Activated CD4-positive, alpha-beta T cell treated with anti-CD3 and anti-CD28 coated beads, Interleukin-2, amount 50 U/mL, for 4 hours (primary cell): ENCODE measurements at places on chromosomes 12 and 14.

DNA sequence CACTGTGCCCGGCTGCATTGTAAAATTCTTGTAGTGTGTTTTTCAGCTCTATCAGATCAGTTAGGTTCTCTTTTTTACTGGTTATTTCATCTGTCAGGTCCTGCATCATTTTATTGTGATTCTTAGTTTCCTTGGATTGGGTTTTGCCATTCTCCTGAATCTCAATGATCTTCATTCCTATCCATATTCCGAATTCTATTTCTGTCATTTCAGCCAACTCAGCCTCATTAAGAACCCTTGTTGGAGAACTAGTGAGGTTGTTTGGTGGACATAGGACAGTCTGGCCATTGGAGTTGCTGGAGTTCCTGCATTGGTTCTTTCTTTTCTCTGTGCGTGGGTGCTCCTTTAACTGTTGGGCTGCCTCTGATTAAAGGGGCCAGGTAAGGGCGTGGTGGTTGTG is 5.6 kb upstream of the C1S start:
- DNase-seq, result no peak

DNA sequence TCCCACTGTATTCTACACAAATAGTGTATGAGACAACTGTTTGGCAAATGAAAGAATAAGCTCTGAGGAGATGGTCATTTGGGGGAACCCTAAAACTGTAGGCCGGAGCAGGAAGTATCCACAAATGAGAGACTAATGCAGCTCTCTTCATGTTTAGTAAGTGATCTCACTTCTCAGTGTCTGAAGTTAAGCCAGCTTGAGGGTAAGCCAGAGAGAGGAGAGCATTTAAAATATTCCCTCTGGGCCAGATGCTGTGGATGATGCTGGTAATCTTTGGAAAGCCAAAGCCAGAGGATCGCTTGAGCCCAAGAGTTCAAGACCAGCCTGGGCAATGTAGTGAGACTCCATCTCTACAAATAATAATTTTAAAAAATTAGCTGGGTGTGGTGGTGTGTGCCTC is 130.6 kb upstream of the SINHCAF start:
- DNase-seq, result no peak

DNA sequence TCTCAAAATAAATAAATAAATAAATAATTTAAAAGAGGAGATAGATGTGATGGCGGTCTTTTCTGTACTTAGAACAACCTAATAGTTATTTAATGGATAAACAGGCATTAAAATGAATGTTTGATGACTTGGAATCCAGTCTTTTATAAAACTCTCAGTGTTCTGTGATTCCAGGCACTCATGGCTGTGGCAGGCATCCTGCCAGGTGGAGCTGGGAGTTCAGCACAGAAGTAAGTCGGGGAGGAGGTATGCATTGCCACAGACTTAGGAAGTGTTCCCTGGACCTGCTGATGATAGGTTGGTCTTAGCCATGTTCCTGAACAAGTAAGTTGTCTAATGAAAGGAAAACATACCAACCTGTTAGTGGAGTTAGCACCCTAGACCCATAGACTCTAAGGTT is 126.3 kb downstream of the CACNA1C start:
- no peak for DNase-seq

- DNase-seq, result peak; percentile 49
These were observed 120.1 kb upstream of the MAX start for GRCh38 chr14:65222440-65222858.

DNA sequence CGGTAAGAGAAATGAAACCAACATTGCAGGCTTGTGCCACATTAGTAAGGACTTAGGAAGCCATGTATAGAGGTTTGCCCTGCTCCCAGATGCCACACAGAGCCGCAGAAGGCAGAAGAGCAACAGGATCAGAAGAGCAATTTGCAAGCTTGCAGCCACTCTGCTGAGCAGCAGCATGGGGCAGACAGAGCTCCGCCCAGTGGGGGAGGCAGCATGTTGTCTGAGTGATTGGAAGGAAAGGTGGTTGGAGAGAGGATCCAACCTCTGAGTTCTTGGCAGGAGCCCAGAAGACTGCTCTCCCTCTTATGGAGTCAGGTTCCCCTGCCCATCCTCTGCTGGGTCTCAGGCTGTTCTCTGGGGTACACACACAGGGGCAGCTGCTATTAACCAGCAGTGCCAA is 2.3 kb upstream of the KRT6A start:
- DNase-seq, result no peak

DNA sequence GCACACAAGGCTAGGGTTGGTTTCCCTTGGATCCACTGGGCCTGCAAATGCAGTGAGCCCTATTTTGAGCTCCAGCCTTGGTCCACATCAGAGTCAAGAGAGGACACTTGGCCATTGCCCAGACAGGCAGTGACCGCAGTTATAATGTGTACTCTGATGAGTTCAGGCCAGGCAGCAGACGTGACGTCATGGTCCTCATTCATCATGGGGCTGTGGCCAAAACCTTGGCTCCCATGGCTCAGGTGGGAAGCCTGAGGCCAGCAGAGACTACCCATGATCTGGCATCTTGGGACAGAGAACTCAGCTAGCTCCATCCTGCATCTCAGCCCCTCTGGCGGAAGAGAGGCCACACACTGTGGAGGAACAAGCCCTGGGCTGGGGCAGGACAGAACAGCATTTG is 16.4 kb downstream of the TMEM63C start:
- DNase-seq, result no peak

DNA sequence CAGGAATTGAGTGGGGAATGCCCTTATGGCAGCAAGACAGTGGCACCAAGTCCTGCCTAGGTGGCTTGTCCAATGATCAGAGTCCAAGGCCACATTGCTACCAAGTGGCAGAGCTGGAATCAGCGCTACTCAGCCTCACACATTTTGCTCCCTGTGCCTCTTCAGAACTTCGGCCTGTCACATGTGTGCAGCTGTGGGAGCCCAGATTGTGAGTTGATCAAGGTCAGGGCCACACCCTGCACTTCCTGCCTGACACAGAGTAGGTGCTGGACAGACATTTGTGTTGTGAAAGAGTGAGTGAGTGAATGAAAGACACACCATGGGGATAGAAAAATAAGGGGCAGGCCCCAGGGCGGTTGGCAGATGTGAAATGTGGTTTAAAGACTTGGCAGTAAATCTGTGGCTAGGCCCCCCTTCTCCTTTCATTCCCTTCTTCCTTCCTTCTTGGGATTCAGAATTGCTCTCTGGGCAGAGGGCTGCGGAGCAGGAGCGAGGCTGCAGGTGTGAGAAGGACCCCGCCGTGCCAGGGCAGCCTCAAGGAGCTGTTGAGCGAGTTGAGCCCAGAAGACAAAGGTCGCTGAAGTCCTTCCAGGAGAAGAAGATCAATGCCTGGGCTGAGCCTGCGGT is 83.5 kb downstream of the SLC25A47 start:
- DNase-seq, result no peak

DNA sequence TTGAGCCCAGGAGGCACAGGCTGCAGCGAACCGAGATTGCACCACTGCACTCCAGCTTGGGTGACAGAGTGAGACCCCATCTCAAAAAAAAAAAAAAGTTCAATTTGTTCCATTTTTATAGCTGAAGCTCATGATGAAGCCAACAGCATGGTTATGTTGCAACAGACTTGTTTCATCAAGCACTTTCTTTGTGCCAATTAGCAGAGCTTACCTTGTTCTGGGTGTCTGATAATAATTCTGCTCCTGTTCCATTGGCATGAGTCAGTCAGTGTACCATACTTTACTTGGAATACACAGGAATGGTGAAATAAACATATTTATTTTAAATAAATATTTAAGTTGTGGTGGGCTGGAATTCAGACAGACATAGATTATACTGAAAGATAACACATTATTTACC is 100.8 kb upstream of the DAAM1 start:
- DNase-seq, result no peak

DNA sequence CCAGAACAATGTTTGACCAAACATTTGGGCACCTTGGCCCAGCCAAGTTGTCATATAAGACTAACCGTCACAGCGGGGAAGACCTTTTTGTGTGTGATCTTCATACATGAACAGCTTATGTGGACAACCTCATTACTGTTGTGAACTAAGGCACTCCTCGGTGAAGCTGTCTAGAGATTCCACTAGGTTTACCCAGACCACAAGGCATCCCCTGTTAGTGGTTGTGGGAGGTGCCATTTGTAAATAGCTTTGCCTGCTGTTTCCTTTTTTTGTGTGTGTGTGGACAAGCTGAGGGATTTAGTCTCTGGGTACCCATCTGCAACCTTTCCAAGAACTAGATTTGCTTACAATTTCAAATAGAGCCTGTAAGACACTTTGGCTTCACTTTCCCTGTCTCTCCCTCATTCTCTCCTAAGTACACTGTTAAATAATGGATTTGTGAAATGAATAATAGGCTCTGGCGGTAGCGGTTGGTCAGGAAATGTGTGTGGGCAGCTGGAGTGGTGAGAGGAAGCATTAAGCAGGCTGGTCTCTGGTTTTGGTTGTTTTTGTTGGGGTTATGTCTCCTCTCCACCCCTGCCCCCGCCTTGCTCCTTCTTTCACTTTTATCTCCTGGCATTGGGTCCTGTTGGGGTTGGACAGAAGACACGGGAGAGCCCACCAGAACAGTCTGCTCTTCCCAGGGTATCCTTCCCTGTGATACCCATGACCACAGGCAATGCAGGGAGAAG is 727.6 kb downstream of the VRK1 start:
- no peak for DNase-seq

GRCh38 chr12:27616356-27617142 is 79.7 kb upstream of the REP15 start:
- DNase-seq, result no peak

GRCh38 chr12:123763093-123763492 is 992 bp downstream of the DNAH10 start:
- no peak for DNase-seq

DNA sequence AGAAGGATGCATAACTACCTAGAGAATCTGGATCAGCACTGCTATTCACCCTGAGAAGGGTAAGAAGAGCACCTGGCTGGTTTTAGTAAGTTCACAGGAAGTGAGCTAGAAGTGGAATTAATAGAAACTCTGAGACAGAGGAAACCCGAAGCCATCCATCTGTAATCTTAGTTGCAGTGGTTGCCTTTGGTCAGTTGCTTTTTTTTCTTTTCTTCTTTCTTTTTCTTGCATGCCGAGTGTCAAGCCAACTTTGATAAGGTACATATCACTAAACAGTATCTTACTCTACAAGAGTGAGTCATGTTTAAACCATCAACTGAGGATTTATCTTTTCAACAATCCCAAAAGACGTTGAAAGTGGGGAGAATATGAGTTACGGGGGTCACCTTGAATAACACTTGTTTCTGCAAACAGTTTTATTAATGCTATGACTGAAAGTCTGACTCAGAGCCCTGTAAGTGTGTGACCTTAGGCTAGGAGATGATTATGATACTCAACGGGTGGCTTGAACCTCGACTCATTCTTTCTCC is 26.7 kb downstream of the C12orf75 start:
- no peak for DNase-seq
